ENCODE measurements at places on chromosomes 3 and 15. TPM values are rescaled to one million over a fixed set of nuclear protein-coding genes. Genes with fewer than 3 reads are reported as not detected.

Gene MYO9A
- 29.7 TPM for total RNA-seq

Gene CIDEC
- not detected for total RNA-seq

Gene MAP2K5
- total RNA-seq, result 5.2 TPM

Gene P3H2
- total RNA-seq, result 16.0 TPM

Gene ROBO2
- under 0.01 TPM for total RNA-seq

Gene HRG
- total RNA-seq, result not detected

Data from vein endothelial cell (primary cell).